ENCODE measurements at places on chromosomes 1 and 21.

DNA sequence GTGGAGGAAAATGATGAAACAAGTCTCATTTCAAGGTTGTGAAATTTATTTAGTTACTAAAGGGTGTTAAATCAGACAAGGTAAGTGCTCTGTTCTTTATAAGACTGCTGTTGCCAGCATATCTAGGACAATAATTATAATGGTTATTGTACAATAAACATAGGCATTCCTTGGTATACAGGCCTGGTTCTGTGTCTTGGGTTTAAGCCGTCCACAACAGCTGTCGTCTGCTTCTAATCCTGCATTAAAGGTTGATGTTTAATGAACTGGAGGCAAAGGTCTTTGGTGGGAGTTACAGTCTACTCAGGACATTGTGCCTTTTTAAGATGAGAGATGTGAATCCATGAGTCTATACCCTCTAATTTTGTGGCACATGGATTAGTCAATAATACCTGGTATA is 23.4 kb upstream of the FMO4 start:
- DNase-seq, result no peak

- DNase-seq, result no peak
These were observed 2.5 kb downstream of the UBL4B start for GRCh38 chr1:110114784-110115183.

- DNase-seq, result peak; percentile 65
These were observed 181.8 kb upstream of the FMN2 start for GRCh38 chr1:239909898-239910297.

- DNase-seq, result no peak
These were observed 27.1 kb upstream of the MTF2 start for GRCh38 chr1:93051961-93052360.

- no peak for DNase-seq
These were observed 42.4 kb downstream of the PDC start for GRCh38 chr1:186418503-186418902.

DNA sequence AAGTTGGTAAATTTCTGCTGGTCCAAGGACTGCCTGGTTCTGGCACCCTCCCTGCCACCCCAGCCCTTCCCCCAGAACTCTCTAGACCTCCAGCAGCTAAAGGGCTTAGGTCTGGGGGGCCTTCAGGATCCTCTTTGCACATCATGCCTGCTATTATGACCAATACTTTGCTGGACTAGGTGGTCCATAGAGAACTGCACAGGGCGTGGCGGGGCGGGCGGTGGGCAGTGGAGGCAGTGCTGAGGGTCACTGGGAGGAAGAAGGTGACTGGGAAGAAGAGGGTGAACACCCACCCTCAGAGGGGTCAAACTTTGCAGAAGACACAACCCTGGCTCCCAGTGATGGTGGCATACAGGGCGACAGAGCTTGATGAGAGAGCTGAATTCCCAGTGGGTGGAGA is 18.2 kb downstream of the CDK18 start:
- DNase-seq, result no peak

- DNase-seq, result no peak
These were observed 12.9 kb downstream of the CFAP57 start for GRCh38 chr1:43184995-43185394.

Data from dorsolateral prefrontal cortex (tissue), 122 donors.